Endothelial cell of umbilical vein (primary cell): ENCODE measurements at places on chromosomes 5 and 9. TPM values are rescaled to one million over a fixed set of nuclear protein-coding genes. Genes with fewer than 3 reads are reported as not detected.
A peak's percentile ranks its signal among the peaks of the same experiment; 100 is the strongest.

Gene SPARC
- 2,962 and 4,504 TPM in 2 replicates for polyA plus RNA-seq

Gene PAEP
- not detected in 2 replicates for polyA plus RNA-seq

Gene AMACR
- polyA plus RNA-seq, result 6.7 and 7.1 TPM in 2 replicates

Gene IL4
- polyA plus RNA-seq, result not detected in 2 replicates

Gene LYSMD3
- 4.2 and 6.0 TPM in 2 replicates for polyA plus RNA-seq

Gene SLC22A4
- 6.3 and 6.9 TPM in 2 replicates for polyA plus RNA-seq

Gene VAV2
- polyA plus RNA-seq, result 8.6 and 10.6 TPM in 2 replicates

Gene TEX48
- not detected in 2 replicates for polyA plus RNA-seq

Gene SLC9A3
- polyA plus RNA-seq, result 0.79 and 0.88 TPM in 2 replicates

GRCh38 chr9:79559495-79560181, 12.1 kb upstream of the TLE4 start:
- peaks cover 13% of the 10 kb centered on the region for H3K4me1 ChIP-seq
- no peak overlapping the region for H3K4me3 ChIP-seq
- no peaks in the 10 kb centered on the region for H3K36me3 ChIP-seq
- peak; percentile 36 for DNase-seq

- H3K4me3 ChIP-seq, result no peak overlapping the region
- H3K4me1 ChIP-seq, result no peaks in the 10 kb centered on the region
- no peak overlapping the region for H3K27ac ChIP-seq
- H3K36me3 ChIP-seq, result no peaks in the 10 kb centered on the region
- H3K27me3 ChIP-seq, result no peaks in the 10 kb centered on the region
Observed at GRCh38 chr5:79474367-79475151, 39.4 kb downstream of the HOMER1 start.

- peaks cover 4% of the 10 kb centered on the region for H3K27me3 ChIP-seq
- no peak for DNase-seq
- H3K27ac ChIP-seq, result no peak overlapping the region
- peaks cover 16% of the 10 kb centered on the region for H3K4me1 ChIP-seq
- no peak overlapping the region for H3K4me3 ChIP-seq
- no peaks in the 10 kb centered on the region for H3K36me3 ChIP-seq
Observed at GRCh38 chr9:35845824-35846771, 17.1 kb downstream of the TMEM8B start.

- DNase-seq, result no peak
- H3K27ac ChIP-seq, result no peak overlapping the region
- H3K4me3 ChIP-seq, result no peak overlapping the region
- H3K4me1 ChIP-seq, result no peaks in the 10 kb centered on the region
- H3K36me3 ChIP-seq, result peaks cover 11% of the 10 kb centered on the region
Observed at GRCh38 chr5:175493260-175493659, 14.9 kb downstream of the SFXN1 start.

GRCh38 chr5:65482296-65482735, 596 bp upstream of the ADAMTS6 start:
- peak overlapping the region; percentile 87 for H3K27ac ChIP-seq
- peak; percentile 75 for DNase-seq
- H3K4me1 ChIP-seq, result peaks cover 31% of the 10 kb centered on the region
- peak overlapping the region; percentile 98 for H3K4me3 ChIP-seq

DNA sequence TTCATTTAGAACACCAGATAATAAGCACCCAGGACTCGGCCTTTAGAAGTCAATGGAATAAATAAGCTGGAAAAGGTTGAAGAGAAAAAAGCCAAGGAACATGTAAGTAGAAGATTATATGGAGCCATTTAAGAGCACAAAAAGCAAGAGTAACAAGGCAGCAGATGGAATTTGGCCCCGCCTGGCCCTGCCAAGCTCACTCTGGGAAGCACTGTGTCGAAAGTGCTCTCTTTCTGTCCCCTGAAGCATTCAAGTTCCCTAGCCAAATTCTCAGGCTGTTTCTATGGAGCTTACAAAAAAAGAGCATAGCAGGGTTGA, 73.0 kb upstream of the GPR151 start:
- no peak overlapping the region for H3K27ac ChIP-seq
- H3K4me1 ChIP-seq, result no peaks in the 10 kb centered on the region
- peaks cover 2% of the 10 kb centered on the region for H3K27me3 ChIP-seq
- no peak for DNase-seq

DNA sequence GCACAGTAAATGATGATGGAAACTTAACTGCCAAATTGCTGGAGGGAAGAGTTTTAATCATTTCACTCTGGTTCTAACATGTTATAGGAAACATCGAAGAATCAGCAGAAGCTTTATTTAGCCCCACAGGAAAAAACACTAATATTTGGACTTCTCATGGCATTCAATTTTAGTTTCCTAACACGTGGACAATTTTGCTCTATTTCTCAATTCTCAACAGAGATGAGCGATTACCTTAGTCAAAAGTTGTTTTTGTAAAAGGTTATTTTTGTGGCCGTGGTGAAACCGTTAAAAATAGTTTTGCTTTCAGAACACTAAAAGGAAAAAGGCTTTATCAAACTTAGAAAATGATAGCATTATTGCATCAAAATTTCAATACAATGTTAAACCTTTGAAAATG, 235.2 kb downstream of the PLK2 start:
- H3K4me3 ChIP-seq, result no peak overlapping the region
- no peaks in the 10 kb centered on the region for H3K27me3 ChIP-seq
- H3K4me1 ChIP-seq, result no peaks in the 10 kb centered on the region
- DNase-seq, result no peak
- no peaks in the 10 kb centered on the region for H3K36me3 ChIP-seq
- no peak overlapping the region for H3K27ac ChIP-seq

DNA sequence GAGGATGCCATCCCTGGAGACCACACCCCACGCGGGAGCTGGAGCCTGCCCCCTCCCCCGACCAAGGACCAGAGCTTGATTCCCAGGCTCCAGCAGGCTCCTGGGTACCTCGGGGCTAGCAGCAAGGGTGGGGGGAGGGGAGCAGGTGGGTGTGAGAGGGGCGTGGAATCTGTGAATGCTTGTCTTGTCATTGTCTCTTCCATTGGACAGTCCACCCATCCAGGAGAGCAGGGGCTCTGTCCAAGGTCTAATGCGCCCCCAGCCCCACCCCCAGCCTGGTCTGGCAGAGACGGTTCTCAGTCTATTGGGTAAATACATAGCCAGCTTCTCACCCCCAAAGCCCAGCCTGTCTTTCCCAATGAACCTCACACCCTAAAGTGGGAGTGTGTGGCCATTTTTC, 22.8 kb downstream of the URM1 start:
- no peak overlapping the region for H3K4me3 ChIP-seq
- peaks cover 9% of the 10 kb centered on the region for H3K36me3 ChIP-seq
- peaks cover 5% of the 10 kb centered on the region for H3K4me1 ChIP-seq
- no peak for DNase-seq

DNA sequence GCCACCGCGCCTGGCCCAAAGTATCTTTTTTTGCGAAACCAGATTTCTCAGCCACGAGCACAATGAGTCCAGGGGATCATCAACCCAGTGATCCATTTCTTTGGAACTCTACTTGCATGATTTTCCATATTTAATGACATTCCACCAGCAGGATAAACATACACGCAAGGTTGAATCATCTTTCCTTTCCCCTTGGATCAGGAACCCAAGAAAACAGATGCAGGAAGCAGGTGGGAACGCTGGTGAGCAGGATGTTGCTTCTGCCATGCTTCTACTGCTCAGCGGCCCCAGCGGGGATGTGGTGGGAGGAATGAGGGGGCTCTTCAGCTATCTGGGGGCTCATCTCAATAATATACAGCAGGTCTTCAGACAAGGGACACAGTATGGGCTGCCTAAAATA, 118.2 kb downstream of the SEC61B start:
- peak overlapping the region; percentile 93 for H3K27ac ChIP-seq
- no peaks in the 10 kb centered on the region for H3K27me3 ChIP-seq
- H3K36me3 ChIP-seq, result no peaks in the 10 kb centered on the region
- H3K4me1 ChIP-seq, result peaks cover 27% of the 10 kb centered on the region
- H3K4me3 ChIP-seq, result no peak overlapping the region

DNA sequence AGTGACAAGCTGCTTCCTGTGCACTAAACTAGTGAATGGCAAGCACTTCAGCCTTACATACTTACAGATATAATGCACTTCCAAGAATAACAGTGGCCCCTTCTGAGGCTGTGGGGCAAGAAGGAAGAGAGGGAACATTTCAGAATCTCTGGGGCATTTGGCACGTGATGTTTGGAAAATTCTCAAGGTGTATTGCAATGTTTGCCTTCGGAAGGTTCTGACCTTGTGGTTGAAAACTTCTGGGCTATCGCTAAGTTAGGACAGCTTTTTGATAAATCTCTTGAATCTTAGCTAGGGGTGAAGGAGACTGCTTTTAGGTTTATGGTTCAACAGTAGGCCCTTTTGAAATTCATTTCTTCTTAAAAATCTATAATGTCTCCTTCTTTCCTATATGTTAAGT, 7.1 kb upstream of the FGF10 start:
- no peak for DNase-seq
- no peak overlapping the region for H3K27ac ChIP-seq
- no peak overlapping the region for H3K4me3 ChIP-seq
- H3K36me3 ChIP-seq, result no peaks in the 10 kb centered on the region
- H3K27me3 ChIP-seq, result no peaks in the 10 kb centered on the region
- no peaks in the 10 kb centered on the region for H3K4me1 ChIP-seq
